ENCODE measurements at places on chromosomes 7 and 10.

DNA sequence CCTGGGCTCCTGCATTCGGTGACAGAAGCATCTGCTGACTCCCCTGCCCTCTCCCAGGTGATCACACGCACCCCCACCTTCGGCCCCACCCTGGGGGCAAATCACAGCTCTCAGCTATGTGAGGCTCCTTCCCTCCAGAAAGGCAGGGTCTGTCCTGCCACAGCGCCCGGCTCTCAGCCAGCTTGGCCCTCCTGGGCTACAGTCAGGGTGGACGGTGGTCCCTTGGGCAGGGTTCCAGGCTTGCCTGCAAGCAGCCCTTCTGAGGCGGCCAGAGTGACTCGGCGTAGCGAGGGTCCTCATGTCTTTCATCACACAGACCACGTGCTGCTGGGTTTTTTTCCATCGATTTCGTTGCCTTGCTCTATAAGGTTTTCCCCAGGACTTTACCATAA is 53.6 kb upstream of the EBF3 start:
- DNase-seq, result no peak

- DNase-seq, result no peak
These were observed 111.6 kb downstream of the TMEM168 start for GRCh38 chr7:112678626-112679025.

DNA sequence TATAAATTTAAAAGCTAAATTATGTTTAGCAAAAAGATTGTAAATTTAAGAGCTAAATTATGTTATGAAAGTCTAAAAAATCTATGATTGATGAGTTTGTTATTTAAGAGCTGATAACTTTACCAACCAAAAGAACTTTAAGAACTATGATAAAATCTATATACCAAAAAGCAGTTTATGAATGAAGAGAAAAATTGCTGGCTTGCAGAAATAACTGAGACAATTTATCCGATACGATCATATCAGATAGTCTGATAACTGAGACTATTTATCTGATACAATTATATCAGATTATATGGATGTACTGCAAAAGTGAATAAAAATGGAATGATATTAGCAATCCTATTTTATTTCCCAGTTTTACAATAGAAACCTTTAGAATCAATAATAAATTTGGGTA is 50.2 kb downstream of the IQUB start:
- DNase-seq, result no peak

DNA sequence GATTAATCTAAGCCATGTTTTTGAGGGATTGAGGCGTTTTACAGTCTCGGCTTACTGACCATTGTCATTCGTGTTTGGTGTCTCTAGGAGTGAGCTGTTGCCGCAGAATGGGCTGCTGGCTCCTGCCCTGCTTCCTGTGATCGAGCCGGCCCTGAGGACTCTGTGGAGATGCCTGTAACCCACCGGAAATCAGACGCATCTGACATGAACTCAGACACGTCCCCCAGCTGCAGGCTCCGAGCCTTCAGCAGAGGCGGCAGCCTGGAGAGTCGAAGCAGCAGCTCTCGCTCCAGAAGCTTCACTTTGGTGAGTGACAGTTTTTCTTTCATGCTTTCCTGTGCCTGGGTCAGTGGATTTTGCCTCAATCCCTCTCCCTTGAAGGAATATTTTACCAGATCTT is 28.8 kb downstream of the PROSER2 start:
- no peak for DNase-seq

DNA sequence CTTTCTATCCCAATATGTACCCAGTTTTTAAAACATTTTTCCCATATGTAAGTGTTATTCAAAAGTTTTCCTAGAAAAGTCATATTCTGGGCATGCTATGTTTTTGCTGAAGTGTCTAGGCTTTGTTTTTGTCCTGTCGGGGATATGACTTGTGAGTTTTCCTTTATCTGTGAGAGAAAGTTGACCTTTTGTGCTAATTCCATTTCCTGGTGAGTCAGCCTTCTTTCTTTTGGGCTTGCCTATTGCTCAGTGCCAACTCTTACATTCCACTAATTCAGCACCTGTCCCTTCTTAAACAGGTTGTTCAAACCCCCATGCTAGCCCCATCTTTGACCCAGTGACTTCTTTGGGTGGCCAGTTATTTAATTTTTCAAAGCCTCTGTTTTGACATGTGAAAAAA is 146.2 kb downstream of the AHR start:
- DNase-seq, result peak; percentile 33

DNA sequence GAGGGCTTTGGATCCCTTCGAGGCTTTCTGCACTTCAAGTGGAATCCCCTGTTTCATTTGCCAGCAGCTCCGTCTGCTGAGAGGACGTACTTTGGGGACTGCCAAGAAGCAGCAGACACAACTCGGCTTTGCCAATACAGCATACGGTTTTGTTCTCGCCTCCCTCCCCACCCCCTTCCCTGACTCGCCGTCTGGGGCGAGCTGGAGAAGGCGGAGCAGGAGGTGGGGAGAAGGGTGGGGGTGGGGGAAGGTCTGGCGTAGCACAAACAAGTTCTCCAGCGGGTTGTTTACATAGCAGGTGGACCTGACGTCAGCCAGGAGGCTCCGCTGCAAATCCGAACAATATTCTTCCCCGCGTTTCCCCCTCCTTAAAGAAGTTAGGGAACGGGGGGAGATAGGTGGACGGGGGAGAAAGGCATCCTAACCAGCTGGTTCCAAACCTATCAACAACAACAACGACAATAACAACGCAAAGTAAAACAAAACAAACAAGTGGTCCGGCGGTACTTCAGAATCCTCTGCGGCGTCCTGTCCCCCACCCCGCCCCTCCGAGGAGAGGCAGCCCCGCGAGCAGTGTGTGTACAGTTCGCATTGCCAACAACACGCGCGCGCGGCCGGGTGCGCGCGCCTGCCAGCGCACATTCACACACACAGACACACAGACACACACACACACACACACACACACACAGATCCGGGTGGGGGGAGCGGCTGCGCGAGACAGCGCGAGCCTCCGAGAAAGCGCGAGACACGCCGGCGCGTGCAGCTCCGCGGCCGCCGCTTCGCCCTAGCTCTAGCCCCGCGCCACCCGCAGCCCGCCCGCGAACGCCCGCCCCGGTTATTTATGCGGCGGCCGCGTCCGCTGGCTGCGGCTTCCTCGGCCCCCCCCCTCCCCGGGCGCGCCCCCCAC is 167.0 kb upstream of the PPP1R3A start:
- DNase-seq, result peak; percentile 90

- no peak for DNase-seq
These were observed 63.6 kb downstream of the ANKRD7 start for GRCh38 chr7:118288098-118288497.

GRCh38 chr10:112774798-112775197 is 175.2 kb upstream of the TCF7L2 start:
- no peak for DNase-seq

DNA sequence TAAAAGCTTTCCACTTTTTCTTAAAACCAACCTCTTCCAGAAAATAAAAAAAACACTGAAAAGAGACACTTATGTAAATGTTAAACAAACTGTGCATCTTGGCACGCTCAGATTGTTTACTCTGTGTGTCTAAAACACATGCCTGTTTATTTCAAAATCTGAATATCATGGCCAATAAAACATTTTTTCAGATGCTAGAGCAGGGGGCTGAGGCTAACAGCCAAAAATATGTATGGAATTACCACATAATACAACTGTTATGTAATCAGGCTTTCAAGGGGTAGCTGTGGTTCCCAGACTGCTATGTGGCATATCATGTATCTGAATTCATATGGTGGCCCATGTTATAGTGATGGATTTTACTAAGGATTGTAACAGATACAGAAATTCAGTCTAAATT is 130.4 kb downstream of the HIBADH start:
- no peak for DNase-seq

DNA sequence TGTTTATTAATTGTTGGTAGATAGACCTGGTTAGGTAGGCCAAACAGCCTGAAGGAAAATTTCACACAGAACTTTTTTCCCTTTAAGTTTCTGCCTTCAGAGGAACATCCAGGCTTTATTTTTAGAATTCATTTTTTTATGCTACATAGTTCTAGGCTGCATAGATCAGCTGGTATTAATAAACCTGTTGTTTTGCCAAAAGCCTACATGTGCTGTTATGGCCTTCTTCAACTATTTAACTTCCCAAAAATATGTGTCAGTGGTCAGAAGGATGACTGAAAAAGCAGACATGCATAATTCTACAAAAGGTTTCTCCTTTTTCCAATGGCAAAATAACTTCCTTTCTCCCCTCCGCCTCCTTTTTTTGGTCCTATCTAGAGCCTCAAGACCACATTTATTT is 303.0 kb upstream of the DKK1 start:
- peak; percentile 3 for DNase-seq

DNA sequence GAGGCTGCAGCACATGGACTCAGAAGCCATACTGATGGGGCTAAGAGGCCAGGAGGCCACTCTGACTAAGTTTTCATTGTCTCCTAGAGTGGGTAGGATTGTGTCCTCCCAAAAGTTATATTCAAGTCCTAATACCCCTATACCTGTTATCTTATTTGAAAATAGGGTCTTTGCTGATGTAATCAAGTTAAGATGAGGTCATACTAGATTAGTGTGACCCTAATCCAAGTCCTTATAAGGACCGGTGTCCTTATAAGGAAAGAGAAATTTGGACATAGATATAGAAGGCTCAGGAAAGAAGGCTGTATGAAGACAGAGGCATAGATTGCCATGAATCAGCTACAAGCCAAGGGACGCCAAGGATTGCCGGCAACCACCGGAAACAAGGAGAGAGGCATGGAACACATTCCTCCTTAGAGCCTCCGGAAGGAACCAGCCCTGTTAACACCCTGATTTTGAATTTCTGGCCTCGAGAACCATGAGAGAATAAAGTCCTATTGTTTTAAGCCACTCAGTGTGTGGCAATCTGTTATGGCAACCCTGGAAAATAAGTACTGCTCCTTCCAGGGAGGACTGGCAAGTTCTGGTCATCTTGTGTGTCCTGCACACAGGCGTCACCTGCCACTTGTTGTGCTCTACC is 157.0 kb downstream of the EMX2 start:
- no peak for DNase-seq

DNA sequence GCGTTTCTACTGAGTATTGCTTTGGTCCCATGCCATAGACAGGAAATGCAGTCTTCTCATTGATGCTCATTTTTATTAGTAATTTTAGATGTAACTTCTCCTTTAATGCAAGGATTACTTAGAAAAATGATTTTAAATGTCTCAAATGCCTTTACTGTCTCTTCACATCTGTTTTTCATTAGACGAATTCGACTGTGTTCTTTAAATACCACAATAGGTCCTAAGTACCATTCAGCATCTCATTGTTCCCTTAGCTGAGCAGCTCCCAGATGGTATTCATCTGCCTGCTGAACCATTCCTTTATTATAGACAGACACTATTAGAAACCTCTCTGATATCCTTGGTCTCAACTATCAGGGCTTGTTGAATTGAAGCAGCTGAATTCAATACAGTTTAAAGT is 113.6 kb downstream of the LSMEM1 start:
- peak; percentile 78 for DNase-seq

DNA sequence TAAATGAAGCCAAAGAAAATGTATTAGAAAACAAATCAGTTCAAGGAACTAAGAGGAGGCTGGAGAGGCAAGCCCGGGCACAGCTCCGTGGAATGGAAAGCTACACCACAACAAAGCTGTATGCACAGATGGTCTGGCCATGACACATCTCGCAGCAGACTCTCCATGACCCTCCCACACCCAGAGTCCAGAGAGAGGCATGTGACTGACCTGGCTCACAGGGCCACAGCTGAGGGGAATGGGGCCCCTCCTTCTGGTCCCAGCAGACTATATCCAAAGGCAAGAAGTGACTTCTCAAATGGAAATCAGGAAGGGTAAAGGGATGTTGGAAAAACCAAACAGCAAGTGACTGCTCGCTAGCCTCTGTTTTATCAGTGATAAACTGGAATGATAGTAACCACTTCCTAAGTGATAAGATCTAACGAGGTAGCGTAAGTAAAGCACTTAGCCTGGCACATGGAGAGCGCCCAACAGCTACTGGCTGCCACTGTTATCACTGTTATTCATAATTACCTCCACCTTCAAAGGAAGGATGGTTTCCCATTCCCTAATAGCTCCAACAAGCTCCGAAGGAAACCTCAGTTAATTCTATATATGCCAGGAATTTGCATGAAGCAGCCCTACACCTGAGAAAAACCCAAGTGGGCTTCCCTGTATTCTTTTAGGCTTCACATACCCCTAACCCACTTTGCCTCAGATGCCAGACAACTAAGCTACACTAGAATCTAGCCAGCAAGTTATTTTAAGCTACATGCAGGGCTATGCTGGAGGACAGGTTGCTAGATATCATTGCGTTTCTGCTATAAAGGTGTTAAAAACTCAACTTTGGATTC is 8.4 kb downstream of the OSBPL3 start:
- DNase-seq, result peak; percentile 96

DNA sequence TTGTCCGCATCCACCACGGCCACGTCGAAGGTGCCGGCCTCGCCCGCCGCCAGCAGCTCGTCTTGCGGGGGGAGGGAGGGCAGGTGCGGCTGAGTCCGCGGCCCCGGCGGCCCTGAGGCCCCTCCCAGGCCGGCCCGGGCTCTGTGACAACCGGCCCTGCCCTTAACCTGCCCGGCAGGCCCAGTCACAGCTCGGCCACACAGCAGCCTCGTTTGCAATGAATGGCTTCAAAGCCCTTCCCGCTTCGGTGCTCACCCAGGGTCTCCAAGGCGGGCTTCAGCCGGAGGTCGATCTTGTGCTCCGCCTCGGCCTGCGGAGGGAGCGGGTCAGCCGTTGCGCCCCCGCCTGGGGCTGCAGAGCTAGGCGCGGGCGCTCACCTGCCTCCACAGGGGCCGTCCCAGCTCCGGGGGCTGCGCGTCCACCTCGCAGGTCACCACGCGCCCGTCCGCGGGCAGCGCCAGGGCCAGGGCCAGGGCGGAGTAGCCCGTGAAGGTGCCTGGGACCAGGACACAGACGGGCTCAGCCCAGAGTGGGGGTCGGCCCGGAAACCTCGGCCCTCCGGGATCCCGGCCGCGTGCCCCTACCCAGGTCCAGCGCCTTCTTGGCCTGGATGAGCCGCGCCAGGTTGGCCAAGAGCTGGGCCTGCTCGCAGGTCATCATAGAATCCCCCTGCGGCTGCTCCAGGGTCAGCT is 928 bp downstream of the COMTD1 start:
- DNase-seq, result no peak

DNA sequence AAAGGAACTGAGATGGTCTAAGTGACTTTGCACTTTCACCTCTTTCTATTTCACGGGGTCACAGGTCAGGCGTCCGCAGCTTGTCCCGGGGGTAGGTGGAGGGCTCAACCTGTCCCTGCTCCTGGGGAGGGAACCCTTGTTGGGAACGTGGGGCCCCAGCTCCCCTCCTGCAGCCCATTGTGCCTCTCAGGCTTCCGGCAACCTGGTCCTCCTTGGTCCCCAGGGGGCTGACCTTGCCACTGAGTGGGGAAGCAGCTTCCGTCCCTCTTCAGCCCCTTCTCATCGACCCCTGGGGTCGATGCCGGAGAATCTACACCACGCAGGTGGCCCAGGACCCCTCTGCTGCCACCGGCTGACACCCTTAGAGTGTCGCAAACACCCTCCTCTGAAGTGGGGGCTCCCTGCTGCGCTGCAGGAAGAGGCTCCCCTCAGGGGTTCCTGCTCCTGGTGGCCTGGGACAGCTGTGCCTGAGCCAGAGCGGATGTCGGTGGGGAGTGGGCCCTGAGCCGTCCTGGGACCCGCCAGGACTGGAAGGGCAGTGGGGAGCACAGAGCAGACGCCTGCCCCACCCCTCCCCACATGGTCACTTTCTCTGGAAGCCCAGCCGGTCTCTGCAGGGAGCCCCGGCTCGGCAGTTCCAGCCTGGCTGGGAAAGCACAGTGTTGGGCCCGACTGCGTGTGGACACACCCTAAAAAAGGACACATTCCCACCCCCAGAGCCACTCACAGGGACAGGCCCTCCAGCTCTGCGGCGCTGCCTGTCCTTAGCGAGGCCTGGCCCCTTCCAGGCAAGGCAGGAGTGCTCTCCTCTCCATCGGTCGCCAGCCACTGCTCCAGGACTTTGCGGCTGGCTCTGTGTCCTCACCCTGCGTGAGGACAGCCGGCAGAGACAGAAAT is 357.5 kb upstream of the SHH start:
- no peak for DNase-seq
